ENCODE measurements at places on chromosomes 6 and 20. TPM values are rescaled to one million over a fixed set of nuclear protein-coding genes. Genes with fewer than 3 reads are reported as not detected.

DNA sequence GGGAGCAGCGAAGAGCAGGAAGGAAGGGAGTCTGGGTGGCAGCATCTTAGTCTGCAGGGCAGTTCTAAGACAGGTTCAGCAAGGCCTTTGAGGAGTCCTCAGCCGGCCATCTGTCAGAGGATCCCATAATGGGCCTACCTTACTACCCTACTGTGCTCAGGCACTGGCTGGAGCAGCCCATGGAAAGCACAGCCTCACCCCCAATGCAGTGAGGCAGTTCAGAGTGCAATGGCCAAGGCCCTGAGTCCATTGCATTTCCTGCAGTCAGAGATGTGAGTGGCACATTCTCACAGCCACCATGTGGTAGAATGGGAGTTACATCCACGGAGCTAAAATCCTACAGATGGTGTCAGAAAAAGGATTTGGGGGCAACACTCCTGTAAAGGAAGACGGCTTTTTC is 19.4 kb upstream of the OVOL2 start:
- no peak for DNase-seq

- DNase-seq, result no peak
Measured at GRCh38 chr20:31559704-31560093, 45.4 kb upstream of the ID1 start.

DNA sequence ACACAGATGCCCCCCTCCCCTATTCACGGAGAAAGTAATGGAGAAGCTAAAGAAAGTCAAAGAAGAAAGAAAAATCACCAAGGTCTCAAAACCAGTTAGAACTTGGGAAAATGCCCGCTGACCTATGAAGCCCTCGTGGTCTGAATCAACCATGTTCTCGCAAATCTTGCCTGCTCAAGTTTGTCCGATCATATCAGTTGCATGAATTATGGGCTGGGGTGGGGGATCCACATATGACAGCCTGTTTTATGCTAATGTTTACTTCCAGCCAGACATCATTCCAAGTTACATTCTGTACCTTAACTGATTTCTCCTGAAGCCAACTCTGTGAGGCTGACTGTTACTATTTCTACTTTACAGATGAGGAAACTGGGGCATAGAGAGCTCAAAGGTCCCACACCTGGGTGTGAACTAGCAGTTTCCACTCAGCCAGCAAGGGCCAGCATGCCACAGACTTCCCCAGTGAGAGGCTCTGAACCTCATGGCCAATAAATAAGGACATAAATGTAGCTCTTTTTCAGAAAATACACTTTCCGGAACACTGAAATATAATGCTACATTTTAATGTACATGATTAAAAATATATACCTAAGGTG is 2.1 kb downstream of the RNASET2 start:
- peak; percentile 25 for DNase-seq

- DNase-seq, result no peak
Measured at GRCh38 chr20:15200147-15200565, 862.7 kb upstream of the FLRT3 start.

Gene TREM2
- total RNA-seq, result not detected

DNA sequence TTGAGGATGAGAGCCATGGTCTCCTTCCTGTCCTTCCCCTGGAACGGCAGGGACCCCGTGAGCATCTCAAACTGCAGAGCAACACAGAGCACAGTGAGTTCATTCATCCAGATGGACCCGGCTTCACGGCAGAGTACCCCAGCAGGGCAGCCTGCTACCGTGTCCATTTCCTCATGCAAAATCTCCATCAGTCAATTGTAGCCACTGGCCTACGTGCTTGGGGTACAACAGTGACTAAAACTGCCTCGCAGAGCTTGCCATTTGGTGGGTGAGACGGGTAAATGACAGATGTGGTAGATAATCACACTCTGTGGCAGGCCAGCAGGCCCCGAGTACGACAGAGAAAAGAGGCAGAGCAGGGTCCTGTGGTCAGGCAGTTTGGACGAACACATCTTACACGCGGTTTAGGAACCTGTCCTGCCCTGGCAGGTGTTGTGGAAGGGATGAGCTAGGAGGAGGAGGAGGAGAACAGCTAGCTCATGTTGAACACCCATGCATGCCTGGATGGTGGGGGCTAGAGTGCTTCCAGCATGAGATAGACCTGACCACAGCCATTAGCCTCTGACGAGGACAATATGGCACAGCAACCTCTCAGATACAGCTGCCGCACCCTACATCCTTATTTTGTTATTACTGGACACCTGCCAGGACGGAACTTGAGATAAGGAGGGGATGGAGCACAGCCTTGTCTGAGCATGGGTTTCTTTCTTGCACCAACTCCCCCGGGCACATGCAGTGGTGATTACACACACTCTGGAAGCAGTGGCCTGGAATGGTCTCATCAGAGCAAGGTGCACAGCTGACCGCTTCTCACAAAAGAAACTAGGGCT is 95.6 kb downstream of the RAMACL start:
- DNase-seq, result no peak

DNA sequence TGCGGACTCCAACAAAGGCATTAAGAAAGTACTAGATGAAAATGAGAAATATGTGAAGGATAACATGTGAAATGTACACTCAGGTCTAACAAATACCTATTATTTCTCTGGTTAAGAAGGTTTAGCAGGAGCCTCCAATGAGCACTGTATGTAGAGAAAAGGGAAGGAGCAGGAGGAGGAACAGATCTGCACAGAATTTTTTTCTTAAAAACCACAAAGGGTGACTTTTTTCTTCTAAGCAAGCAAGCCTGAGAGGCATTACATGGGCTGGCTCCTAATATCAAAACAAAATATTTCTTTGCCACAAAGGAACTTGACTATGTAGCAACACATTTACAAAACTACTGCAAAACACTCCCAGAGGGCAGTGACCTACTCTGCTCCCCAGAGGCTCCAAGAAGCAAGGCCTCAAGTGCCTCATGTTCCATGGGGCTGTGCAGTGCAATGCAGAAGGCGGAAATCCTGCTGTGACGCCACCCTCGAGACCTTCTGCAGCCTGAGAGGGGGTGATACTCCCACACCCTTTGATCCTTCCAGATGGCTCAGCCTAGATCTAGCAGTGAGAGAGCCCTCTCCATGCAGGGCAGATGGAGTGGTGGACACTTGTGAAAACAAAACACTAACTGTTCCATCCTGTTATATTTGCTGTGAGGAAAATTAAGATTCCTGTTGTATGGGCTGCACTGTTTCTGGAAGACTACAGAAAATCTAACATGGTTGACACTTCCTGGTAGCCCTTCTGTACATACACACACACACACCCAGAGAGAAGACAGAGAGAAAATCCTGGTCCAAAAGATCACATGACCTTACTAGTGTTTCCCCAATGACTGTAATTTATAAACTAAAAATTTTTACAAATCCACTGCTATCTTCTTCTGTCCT is 36.0 kb upstream of the SMIM29 start:
- DNase-seq, result peak; percentile 27

GRCh38 chr20:37977338-37977737 is 55.9 kb downstream of the TTI1 start:
- DNase-seq, result peak; percentile 46

GRCh38 chr6:51619042-51619799 is 468.2 kb downstream of the PKHD1 start:
- no peak for DNase-seq

DNA sequence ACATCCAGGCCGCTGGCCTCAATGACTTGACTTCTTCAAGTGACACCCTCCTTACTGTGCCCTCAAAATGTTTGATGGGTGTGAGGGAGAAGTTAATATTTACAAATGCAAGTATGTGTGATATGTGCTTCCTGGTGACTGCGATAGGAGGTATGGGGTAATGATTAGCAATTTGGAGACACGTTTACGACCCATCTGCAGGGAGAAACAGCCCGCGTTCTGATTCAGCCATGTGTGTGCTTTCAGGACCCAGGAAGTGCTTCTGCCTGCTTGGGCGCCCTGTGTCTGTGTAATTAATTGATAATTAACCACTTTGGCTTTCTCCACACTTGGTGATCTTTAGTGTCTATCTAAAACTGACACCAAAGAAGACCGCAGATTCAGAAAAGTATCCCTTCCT is 25.0 kb downstream of the SIRPA start:
- DNase-seq, result no peak

DNA sequence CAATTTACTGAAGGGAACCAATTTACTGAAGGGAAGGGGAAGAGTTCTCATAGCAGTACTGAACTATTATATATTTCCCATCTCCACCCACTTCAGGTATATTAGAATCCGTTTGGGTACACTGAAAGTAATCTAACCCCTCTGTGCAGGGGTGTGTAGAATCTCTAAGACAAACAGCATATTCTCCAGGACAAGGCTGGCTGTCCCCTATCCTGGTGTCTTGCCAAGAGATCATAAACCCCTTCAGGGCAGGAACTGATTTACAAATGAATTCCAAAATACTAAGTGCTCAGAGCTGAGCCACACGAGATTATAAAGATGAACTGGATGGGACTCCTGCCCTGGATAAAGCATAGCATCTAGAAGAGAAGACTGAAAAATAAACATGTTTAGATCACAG is 9.2 kb downstream of the ASF1A start:
- DNase-seq, result no peak

DNA sequence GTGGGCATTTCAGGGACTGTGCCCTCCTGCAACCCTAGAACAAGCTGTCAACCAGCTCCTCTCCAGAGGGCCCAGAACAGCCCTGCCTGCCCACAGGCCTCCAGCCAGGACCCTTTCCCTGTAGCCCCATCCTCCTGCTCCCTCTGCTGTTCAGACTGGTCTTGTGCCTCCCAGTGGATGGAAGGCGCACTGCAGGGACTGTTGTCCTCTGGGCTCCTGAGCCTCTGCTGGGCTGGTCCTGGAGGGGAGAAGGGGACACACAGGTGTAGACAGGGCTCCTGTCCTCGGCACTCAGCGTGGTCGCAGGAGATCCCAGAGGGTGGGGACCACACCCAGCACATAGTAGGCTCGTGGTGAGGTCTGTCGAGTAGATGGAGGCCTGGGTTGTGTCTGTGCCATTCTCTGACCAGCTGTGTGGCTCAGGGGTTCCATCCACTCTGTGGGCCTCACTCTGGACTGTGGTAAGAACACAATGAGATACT is 11.5 kb downstream of the ITPR3 start:
- no peak for DNase-seq

- no peak for DNase-seq
Measured at GRCh38 chr20:44287272-44288097, 23.5 kb downstream of the FITM2 start.

Gene MED20
- 5.7 TPM for total RNA-seq

Gene PBOV1
- total RNA-seq, result not detected

Gene MUC22
- total RNA-seq, result not detected

GRCh38 chr6:82057846-82058554 is 189.5 kb downstream of the IBTK start:
- no peak for DNase-seq
